SK-MEL-5 (cell line): ENCODE measurements at places on chromosomes 2 and 18. TPM values are rescaled to one million over a fixed set of nuclear protein-coding genes. Genes with fewer than 3 reads are reported as not detected.

Gene ABCG8
- not detected in 2 replicates for total RNA-seq

Gene LHCGR
- total RNA-seq = not detected in 2 replicates

Gene SLC14A1
- total RNA-seq = not detected in 2 replicates

DNA sequence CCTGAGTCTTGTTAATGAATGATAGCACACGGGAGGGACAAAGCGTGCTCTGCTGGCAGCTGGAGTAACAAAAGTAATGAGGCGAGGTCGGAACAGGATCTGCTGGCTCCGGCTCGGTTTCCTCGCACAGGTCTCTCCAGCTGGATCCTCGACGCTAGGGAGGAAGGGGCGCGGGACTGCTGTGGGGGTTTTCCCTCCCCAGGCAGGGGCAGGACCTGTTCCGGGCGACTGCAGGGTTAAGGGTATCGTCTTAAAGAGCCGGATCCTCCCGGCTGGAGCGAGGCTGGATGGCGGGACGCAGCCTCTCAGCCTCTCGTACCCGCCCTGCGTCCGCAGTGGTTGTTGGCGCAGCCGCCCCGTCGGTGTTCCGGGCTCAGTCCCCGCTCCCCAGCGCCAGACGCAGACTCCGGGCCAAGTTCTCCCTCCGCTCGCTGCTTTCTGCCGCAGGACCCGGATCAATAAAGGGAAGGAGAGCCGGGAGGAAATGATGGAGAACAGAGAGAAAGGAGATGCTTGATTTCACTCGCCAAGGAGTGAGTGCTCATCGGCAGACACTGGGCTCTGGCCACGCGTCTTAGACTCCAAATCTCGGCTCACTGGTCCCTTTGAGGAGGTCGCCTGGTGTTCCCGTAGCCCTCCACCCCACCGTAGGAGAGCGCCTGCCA is 1.1 kb upstream of the LIPG start:
- no peak for DNase-seq

GRCh38 chr2:152114366-152114765 is 15.5 kb upstream of the CACNB4 start:
- no peak for DNase-seq

DNA sequence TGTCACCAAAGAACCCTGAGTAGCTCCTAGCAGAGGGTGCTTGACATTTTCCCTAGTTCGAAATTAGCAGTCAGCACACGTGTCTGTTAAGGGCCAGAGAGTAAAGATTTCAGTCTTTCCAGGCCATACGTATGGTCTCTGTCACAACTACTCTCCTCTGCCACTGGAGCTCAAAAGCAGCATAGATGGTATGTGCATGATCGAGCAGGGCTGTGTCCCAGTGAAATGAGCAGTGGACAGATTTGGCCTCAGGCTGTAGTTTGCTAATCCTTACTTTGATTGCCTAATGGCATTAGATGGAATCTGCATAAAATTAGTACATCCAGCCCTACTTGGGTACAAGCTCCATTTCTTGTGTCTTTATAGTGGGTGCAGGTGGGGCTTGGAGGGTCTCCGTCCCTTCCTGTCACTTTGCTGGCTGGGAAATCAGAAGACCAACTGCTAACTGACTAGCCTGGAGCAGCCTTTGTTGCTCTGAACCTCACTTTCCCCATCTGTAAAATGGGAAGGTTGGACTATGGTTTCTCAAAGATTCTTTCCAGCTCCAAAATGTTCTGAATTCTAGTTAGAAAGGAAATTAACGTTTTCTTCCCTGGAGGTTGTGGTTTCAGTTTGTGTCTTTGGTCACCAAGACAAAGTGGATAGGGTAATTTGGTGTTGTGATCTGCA is 108.5 kb downstream of the GLI2 start:
- DNase-seq = no peak

DNA sequence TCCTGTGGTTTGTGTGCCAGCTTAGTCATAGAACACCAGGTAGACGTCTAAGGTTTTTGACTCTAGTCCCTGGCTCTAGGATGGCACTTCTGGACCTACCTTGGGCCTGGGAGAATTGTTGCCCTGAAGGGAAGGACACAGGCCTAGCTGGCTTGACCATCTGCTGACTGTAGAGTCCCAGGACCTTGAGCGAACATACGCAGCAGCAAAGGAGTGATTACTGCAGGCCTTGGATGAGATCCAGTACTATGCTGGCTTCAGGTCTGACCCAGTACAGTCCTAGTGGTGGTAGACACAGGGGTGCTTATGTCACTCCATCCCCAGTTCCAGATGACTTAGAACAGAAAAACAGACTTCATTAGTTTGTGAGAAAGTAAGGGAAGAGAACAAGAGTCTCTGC is 37.7 kb downstream of the ST8SIA3 start:
- DNase-seq = no peak

GRCh38 chr2:128595763-128596395 is 277.2 kb upstream of the HS6ST1 start:
- DNase-seq = no peak
